ENCODE measurements at places on chromosomes 12 and 14. TPM values are rescaled to one million over a fixed set of nuclear protein-coding genes. Genes with fewer than 3 reads are reported as not detected.

DNA sequence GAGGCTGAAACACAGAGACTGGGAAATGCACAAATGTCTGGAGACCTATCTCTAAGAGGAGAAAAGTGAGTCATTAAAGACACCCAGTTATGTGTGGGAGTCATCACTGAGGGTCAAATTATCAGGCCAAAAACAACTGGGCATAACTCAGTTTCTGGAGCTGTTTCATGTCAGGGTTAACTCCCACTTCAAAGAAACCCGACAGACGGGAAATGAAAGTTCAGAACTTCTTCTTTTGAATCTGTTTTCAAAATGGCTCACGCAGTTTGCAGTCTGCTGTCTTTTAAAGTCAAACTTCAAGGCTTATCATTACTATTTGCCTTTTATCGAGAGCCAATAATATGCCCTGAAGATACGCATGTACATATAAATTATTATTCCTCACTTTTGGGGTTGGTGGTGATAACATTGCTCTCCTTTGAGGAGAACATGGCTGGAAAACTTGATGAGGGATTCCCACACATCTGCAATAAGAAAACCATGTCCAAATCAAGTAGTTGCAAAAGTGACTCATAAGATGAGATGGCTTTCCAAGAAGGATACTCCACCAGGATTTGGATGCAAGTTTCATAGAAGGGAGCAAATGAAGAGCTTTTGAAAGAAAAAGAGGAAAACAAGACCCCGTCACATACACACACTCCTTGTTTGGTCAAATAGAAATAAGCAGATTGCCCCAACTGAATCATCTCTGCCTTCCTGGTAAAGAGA is 341.4 kb downstream of the ADAMTS20 start:
- no peaks in the 10 kb centered on the region for H3K27me3 ChIP-seq
- H3K27ac ChIP-seq, result peak overlapping the region; percentile 71
- no peaks in the 10 kb centered on the region for H3K4me1 ChIP-seq
- H3K4me3 ChIP-seq, result no peak overlapping the region

The SERPINA12 gene
- not detected for total RNA-seq

- no peak for DNase-seq
- H3K36me3 ChIP-seq, result no peaks in the 10 kb centered on the region
These were observed 2.1 kb upstream of the USP44 start for GRCh38 chr12:95553197-95553943.

DNA sequence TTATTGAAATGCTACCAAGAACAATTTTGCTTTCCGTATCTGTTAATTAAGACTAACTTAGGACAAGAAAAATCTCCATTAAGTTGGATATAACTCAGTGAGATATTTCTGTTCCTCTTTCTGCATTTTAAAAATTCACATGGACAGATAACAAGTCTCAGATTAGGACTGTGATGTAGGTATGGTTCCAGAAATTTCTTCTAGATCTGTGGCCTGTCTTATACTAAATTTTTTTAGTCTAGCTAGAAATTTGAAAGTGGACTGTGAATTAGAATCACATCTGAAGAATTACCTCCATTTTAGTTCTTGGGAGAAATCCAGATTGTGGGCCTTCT is 41.6 kb downstream of the USP15 start:
- H3K36me3 ChIP-seq, result peaks cover 8% of the 10 kb centered on the region
- no peak overlapping the region for H3K27ac ChIP-seq
- peaks cover 17% of the 10 kb centered on the region for H3K4me1 ChIP-seq
- DNase-seq, result no peak
- H3K4me3 ChIP-seq, result no peak overlapping the region

- no peak overlapping the region for H3K27ac ChIP-seq
- no peaks in the 10 kb centered on the region for H3K27me3 ChIP-seq
- H3K4me3 ChIP-seq, result no peak overlapping the region
These were observed 54.2 kb downstream of the SPTB start for GRCh38 chr14:64825509-64825908.

GRCh38 chr14:36217732-36218131 is 41.2 kb upstream of the PTCSC3 start:
- no peaks in the 10 kb centered on the region for H3K27me3 ChIP-seq
- no peak overlapping the region for H3K27ac ChIP-seq
- DNase-seq, result no peak
- H3K4me1 ChIP-seq, result no peaks in the 10 kb centered on the region
- H3K4me3 ChIP-seq, result no peak overlapping the region

DNA sequence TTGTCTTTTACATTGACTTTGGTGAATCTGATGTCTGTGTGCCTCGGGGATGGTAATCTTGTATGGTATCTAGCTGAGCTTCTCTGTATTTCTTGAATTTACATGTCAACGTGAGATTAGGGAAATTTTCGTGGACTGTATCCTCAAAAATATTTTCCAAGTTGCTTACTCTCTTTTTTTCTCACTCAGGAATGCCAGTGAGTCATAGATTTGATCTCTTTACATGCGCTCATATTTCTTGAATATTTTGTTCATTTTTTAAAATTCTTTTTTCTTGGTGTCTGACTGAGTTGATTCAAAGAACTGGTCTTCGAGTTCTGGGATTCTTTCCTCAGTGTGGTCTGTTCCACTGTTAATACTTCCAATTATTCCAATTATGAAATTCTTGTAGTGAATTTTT is 207.7 kb downstream of the RAD51B start:
- no peaks in the 10 kb centered on the region for H3K27me3 ChIP-seq
- H3K4me3 ChIP-seq, result no peak overlapping the region
- H3K27ac ChIP-seq, result no peak overlapping the region
- H3K4me1 ChIP-seq, result peaks cover 3% of the 10 kb centered on the region

- peaks cover 52% of the 10 kb centered on the region for H3K4me1 ChIP-seq
These were observed 5.9 kb downstream of the RPS6KL1 start for GRCh38 chr14:74917178-74917543.

The OASL gene
- total RNA-seq, result not detected

The NRIP2 gene
- 26.0 TPM for total RNA-seq

DNA sequence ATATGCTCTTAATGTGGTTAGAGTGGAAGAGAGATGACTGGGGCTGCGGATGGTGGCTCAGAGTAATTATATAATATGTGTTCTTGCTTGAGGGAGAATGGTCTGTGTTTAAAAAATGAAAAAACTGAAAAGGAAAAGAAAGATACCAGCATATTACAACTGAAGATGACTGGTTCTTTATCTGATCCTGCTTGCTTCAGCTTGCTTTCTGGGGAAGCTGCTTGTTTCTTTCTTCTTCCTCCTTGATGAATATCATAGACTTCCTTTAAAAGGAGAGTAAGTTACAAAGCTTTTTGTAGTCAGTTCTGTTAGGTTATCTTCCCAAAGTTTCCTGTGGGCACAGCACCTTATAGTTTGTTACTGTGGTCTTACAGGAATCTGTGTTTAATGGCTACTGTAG is 210.9 kb downstream of the ERC1 start:
- H3K36me3 ChIP-seq, result no peaks in the 10 kb centered on the region
- H3K4me1 ChIP-seq, result peaks cover 11% of the 10 kb centered on the region
- DNase-seq, result no peak
- H3K4me3 ChIP-seq, result no peak overlapping the region
- H3K27me3 ChIP-seq, result no peaks in the 10 kb centered on the region

GRCh38 chr14:63795532-63795931 is 57.3 kb upstream of the SYNE2 start:
- H3K27ac ChIP-seq, result no peak overlapping the region
- no peaks in the 10 kb centered on the region for H3K36me3 ChIP-seq
- H3K4me3 ChIP-seq, result no peak overlapping the region
- H3K27me3 ChIP-seq, result no peaks in the 10 kb centered on the region

The NTS gene
- not detected for total RNA-seq

GRCh38 chr12:117518594-117519270 is 157.3 kb upstream of the NOS1 start:
- no peaks in the 10 kb centered on the region for H3K36me3 ChIP-seq
- no peaks in the 10 kb centered on the region for H3K27me3 ChIP-seq
- H3K4me3 ChIP-seq, result no peak overlapping the region
- DNase-seq, result peak; percentile 20

The ADAM21 gene
- total RNA-seq, result not detected

The RBP5 gene
- 0.78 TPM for total RNA-seq

The PHC1 gene
- 36.4 TPM for total RNA-seq

The MGP gene
- 474 TPM for total RNA-seq

GRCh38 chr12:62438098-62438692 is 28.4 kb upstream of the MON2 start:
- no peak overlapping the region for H3K27ac ChIP-seq
- no peak overlapping the region for H3K4me3 ChIP-seq
- peaks cover 8% of the 10 kb centered on the region for H3K4me1 ChIP-seq
- H3K36me3 ChIP-seq, result no peaks in the 10 kb centered on the region

- no peaks in the 10 kb centered on the region for H3K36me3 ChIP-seq
- H3K4me3 ChIP-seq, result no peak overlapping the region
- no peaks in the 10 kb centered on the region for H3K27me3 ChIP-seq
- no peak overlapping the region for H3K27ac ChIP-seq
- no peaks in the 10 kb centered on the region for H3K4me1 ChIP-seq
- DNase-seq, result no peak
These were observed 4.4 kb downstream of the PSMA6 start for GRCh38 chr14:35296545-35296944.

GRCh38 chr12:38350342-38351174 is 34.0 kb downstream of the ALG10B start:
- H3K36me3 ChIP-seq, result no peaks in the 10 kb centered on the region
- no peak overlapping the region for H3K4me3 ChIP-seq
- DNase-seq, result no peak

DNA sequence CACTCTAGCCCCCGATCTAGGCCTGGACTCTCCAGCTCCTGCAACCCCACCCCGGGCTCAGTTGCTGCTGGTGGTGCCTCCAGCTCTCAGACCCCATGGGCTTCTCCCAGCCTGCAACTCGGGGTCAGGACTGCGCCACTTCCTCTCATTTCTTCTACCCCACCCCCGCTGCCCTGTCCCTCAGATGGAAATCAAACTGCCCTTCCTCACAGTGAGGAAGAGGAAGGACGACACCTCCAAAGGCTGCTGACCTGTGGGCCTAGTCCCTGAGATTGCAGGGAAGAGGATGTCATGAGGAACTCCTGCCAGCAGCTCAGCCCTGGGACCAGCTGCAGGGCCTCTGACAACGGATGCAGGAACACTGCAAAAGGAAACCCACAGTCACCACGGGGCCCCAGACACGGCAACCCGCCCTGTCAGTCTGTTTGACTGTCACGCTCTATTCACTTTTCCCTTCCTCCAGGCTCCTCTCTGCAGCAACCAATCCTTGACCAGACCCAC is 29.3 kb upstream of the PNMA1 start:
- H3K4me1 ChIP-seq, result peaks cover 91% of the 10 kb centered on the region
- peak overlapping the region; percentile 99 for H3K27ac ChIP-seq
- H3K27me3 ChIP-seq, result no peaks in the 10 kb centered on the region
- DNase-seq, result no peak

DNA sequence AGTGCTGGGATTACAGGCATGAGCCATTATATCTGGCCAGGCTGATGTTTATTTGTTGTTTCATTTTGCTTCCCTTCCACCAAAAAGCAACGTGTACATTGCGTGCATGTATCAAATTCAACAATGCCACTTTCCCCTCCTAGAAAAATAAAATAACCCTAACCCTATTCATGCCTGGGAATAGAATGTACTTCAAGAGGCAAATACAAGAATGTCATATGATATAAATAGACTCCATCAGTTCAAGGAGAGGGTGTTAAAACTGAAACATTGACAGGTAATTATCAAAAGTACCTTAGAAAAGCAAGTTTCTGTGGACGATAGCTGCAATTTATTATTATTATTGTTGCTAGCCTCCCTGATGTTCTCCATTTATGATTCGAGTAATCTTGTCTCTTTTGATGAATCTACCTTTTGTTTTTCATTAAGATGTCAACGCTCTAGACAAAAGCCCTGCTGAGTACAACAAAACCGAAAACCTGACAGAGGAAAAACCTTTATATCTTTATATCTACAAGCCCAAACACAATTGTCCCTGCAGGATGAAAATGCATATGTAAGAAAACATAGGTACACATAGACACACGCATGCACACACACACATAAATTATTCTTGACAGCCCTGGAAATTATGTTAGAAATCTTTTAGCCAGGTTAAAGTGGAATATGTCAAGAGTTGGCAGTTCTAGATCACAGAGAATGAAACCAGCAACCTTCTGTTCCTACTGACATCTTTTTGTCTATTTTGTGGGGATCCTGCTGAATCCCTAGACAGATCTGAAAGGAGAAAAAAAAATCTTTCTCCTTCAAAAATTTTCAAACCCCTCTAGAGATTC is 98.9 kb downstream of the BTG1 start:
- H3K4me3 ChIP-seq, result no peak overlapping the region
- H3K27me3 ChIP-seq, result no peaks in the 10 kb centered on the region
- peaks cover 3% of the 10 kb centered on the region for H3K4me1 ChIP-seq
- no peaks in the 10 kb centered on the region for H3K36me3 ChIP-seq

The ZDHHC22 gene
- not detected for total RNA-seq

The IFNG-AS1 gene
- not detected for total RNA-seq

DNA sequence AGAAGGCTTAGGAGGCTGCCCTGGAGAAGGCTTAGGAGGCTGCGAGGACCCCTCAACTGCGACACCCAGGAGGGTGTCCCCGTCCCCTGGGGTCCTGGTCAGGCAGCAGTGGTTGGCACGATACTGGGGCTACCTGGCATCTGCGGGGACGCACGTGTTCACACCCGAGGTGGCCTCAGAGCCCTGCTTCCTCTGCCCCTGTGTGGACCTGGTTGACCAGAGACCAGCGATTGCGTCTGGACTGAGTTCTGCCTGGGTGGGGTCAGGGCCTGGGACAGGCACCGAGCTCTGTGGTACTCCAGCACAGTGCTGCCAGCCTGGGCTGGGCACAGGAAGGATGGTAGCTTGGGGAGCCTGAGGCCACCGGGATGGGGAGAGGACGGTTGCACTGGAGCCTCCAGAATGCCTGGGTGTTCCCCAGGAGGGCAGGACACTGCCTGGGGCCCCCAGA is 735 bp downstream of the ASPG start:
- DNase-seq, result no peak
- no peak overlapping the region for H3K4me3 ChIP-seq
- no peaks in the 10 kb centered on the region for H3K27me3 ChIP-seq
- H3K27ac ChIP-seq, result no peak overlapping the region

The NPAS3 gene
- total RNA-seq, result 1.5 TPM

The TCL1A gene
- total RNA-seq, result not detected

The RBMS2 gene
- total RNA-seq, result 30.4 TPM

The VRTN gene
- total RNA-seq, result not detected

The CLEC1A gene
- 8.8 TPM for total RNA-seq

The RITA1 gene
- total RNA-seq, result 15.6 TPM

DNA sequence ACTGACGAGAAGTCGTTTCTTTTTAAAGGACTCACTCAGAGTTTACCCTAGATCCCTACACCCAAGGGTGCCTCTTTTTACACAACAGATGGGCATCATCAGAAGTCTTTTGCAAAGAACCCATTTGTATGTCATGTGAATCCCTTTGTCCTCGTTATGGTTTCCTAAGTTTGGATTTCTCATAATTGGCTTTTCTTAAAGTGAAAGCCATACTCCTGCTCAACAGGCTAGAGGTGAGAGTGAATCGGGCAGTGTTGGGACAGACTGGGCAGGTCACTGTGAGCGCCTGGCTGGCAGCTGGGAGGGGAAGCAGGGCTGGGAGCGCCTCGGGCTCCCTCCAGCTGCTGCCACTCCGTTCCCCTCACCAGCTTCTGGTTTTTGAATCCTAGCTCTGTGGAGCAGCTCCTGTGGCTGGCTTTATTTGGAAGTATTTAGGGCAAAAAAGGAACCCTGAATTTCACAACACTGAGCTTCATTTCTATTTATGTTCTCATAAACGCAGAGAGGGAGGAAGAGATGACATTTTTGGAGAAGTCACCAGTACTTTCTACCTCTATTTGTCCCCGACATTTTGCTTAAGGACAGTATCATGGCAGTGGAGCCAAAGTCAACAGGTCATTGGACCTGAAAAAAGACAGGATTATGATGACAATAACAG is 63.8 kb upstream of the ACTN1 start:
- H3K27me3 ChIP-seq, result no peaks in the 10 kb centered on the region
- H3K27ac ChIP-seq, result peak overlapping the region; percentile 84
- H3K4me3 ChIP-seq, result no peak overlapping the region
- no peak for DNase-seq

All from tibial nerve (tissue), 4 donors.